Activated T-cell treated with anti-CD3 and anti-CD28 coated beads, Interleukin-2, amount 50 U/mL, for 48 hours (primary cell): ENCODE measurements at places on chromosomes 5 and 9.

DNA sequence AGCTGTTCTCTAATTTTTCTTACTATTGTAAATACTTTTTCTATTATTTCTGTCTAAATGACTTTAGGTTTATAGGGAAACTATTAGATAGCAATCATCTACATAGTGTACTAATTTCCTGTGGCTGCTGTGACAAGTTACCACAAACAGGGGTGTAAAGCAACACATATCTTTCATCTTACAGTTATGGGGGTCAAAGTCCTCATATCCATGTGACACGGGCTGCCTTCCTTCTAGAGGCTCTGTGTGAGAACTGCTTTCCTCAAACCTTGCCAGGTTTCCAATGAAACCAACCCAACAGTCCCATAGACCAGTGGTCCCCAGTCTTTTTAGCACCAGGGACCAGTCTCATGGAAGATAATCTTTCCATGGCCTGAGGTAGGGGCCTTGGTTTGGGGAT lies 189.1 kb downstream of the ROR2 start:
- no peak for DNase-seq

GRCh38 chr9:14159440-14160216 lies 154.3 kb downstream of the NFIB start:
- no peak for DNase-seq

- DNase-seq = no peak
These were observed 1.7 kb upstream of the TAF7 start for GRCh38 chr5:141322261-141322660.

- peak; percentile 58 for DNase-seq
These were observed at the start of gene PPP2R2B for GRCh38 chr5:146878476-146879172. Gene PPP2R2B (minus strand): TSS chr5:146878757.

DNA sequence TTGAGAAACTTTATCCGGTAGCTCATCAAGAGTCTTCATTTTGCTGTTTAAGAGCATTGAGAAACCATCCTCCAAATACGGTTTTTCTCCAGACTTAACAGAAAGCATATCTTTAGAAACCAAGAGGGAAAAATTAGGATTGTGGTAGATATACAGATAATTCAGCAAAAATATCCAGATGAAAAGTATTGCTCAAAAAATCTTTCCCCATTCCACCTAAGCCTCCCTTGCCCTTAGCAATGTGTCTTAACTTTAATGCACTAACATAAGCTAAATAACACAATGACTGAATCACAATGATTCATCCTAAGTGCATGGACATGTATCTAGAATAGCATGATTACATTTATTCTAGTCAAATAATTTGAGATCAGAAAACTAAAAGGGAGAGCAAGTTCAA lies 130.3 kb upstream of the TARS1 start:
- DNase-seq = no peak

DNA sequence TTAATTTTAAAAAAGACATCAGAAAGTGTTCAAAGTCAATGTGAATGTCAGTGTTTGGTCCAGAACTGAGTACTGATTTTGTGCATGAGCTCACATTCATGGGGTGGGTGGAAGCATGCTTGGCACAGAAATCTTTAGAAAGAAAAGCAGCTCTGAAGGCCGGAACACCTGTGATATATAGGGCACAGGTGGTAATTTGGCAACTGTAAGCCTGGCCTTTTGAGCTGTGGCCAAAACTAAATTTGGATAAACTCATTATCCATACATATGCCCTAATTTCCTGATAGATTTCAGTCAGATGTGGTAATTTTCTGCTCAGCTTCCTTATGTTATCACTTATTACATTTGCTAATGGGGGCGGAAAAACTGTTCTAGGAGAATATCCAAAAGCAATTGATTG lies 211.4 kb downstream of the HCN1 start:
- no peak for DNase-seq

DNA sequence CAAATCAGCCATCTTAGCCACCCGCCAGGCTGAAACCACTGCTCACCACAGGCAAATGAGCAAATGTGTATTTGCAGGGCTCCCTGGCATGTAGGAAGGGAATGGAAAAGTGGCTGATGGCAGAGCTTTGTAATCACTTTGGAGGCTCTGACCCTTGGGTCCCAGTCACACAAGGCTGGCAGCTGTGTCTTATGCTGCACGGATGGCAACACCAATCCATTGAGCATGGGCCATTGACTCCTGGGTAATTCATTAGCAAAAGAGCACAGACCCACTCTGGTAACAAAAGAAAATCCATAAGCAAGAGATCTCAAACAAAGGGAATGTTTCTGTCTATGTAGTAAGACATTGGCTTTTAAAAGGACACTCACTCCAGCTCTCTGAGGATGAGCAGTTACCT lies 57.6 kb downstream of the SPOCK1 start:
- no peak for DNase-seq

DNA sequence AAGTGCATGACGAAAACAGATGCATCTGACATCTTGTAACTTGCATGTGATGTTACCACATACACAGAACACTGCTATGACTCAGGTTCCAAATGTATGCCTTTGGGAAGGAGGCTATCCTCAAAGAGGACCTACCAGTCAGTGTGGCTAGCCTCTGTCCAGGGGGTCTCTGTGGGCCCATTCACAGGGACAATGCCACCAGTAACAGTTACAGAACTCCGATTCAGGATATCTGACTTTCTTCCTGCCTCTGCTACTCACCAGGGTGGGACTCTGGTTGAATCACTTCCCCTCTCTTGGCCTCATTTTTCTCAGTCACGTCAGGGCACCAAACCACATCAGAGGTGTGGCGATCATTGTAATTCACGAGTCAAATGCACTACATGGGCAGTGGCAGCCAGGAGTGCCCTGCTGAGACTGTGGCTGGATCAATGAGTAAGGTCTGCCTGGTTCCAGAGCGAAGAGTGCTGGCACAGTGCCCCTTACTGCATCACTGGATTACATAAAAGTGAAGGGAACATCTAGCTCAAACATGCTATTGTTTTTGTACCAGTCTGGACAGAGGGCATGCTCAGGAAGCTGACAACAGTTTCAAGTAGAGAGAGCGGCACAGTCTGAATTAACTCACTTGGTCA lies 13.2 kb downstream of the ATOX1 start:
- peak; percentile 64 for DNase-seq

DNA sequence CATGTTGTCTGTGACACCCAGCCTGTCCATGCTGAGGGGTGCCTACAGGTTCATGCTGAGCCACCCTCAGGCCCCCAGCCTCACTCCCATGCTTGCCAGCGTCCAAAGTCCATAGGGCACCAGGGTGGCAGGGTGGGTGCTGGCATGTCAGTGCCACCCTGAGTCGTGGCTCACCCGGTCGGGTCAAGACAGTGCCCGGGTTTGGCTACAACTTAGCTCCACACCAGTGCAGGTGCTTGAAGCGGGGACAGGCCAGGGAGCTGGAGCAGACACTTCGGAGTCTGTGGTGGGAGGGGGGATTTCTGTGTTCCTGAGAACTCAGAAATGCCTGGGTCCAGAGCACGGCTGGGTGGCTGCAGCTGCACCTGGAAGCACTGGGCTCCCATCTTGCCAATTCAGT lies 579.2 kb upstream of the FAM174A start:
- DNase-seq = no peak

GRCh38 chr5:114325541-114325940 lies 36.3 kb upstream of the KCNN2 start:
- no peak for DNase-seq
